Osteocyte (in vitro differentiated cells): ENCODE measurements at places on chromosomes 7 and 10. TPM values are rescaled to one million over a fixed set of nuclear protein-coding genes. Genes with fewer than 3 reads are reported as not detected.

- peaks cover 5% of the 10 kb centered on the region for H3K4me1 ChIP-seq
- no peaks in the 10 kb centered on the region for H3K27me3 ChIP-seq
- no peaks in the 10 kb centered on the region for H3K36me3 ChIP-seq
- no peak overlapping the region for H3K27ac ChIP-seq
Observed at GRCh38 chr7:115613836-115614235, 416.7 kb downstream of the TFEC start.

- no peak overlapping the region for H3K4me3 ChIP-seq
- peaks cover 2% of the 10 kb centered on the region for H3K36me3 ChIP-seq
- H3K27ac ChIP-seq = no peak overlapping the region
Observed at GRCh38 chr10:3237530-3237929, 64.9 kb upstream of the PITRM1 start.

GRCh38 chr7:127251465-127252376, 1.0 kb downstream of the GRM8 start:
- no peak for DNase-seq
- peak overlapping the region; percentile 84 for H3K4me3 ChIP-seq
- H3K36me3 ChIP-seq = no peaks in the 10 kb centered on the region
- peaks cover 10% of the 10 kb centered on the region for H3K4me1 ChIP-seq
- no peak overlapping the region for H3K27ac ChIP-seq

DNA sequence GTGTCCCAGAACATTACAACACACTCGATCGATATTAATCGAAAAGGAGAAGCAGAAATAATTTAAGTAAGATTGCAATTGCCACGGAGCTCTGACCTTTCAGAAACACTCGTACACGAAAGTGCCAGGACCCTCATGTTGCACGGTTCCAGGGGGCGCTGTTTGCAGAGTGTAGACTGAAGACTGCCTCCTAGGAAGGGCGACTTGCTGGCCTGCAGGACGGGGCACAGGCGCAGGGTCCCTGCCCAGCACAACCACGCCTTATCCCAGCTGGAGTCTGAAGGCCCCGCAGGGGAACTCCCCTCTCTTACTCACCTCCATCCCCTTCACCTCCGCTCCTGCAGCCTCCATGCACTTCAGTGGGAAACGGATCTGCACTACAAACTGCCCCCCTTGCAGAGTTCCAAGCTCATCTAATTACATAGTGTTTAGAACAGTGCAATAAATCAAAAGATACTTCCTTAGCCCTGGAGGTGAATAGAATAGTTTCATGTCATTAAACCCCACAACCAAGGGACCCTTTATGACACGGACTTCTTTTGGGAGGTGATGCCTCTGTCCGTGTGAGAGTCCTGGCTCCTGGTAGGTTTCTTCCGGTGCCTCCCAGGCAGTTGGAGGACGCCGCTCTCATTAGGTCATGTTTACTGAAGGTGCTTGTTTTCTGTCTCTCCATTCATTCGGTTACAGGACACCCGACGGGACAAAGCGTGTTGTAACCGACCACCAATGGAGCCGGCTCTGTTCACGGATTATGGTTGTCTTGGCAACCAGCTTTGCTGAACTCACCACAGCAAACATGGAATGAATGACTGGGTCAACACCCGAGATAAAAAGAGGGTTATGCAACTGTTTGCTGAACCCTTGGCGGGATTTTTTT, 262.2 kb downstream of the BAMBI start:
- H3K4me1 ChIP-seq = peaks cover 9% of the 10 kb centered on the region
- DNase-seq = no peak
- H3K27ac ChIP-seq = no peak overlapping the region
- peaks cover 6% of the 10 kb centered on the region for H3K27me3 ChIP-seq
- H3K36me3 ChIP-seq = peaks cover 3% of the 10 kb centered on the region

DNA sequence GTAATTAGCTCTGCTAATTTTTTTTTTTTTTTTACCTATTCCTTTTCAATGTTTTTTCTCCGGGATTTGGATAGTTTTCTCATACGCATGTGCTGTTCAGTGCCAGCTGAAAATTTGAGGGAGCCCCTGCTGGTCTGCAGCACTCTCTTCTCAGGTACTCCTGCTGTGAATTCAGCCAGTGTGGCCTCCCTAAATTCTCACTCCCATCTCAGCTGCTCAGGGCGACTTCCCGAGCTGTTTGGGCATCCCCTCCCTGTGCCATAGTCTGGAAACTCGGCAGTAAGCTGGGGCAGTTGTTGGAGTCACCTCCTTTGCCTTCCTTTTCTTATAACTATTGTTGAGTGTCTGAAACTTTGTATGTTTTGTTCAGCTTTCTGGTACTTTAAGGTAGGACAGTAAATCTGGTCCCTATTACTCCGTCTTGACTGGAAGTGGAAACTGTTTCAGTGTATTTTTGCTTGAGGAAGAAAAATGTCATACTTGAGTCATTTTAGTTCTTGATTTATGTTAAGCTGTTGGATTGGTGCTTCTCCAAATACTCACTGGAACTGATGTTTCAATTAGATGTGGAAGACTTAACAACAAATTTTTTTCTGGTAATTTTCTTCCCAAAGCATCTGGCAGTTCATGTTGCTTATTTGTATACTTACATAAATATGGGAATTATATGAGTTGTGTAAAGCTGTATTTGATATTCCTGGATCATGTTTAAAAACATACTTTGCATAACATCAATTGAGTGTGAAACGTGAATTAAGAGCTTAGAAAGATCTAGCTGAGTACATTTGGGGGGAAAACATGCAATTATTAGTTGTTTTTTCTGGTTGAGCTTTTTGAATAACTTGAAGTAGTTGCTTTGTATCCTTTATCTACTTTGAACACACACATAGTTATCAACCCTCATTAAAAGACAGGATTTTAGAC, 33.7 kb downstream of the MINPP1 start:
- peaks cover 22% of the 10 kb centered on the region for H3K4me1 ChIP-seq
- H3K36me3 ChIP-seq = peaks cover 38% of the 10 kb centered on the region
- H3K27ac ChIP-seq = no peak overlapping the region
- H3K27me3 ChIP-seq = no peaks in the 10 kb centered on the region
- DNase-seq = no peak

- no peaks in the 10 kb centered on the region for H3K36me3 ChIP-seq
- peaks cover 28% of the 10 kb centered on the region for H3K4me1 ChIP-seq
- no peak for DNase-seq
- no peak overlapping the region for H3K27ac ChIP-seq
- no peaks in the 10 kb centered on the region for H3K27me3 ChIP-seq
Observed at GRCh38 chr7:70321016-70321590, 722.8 kb downstream of the AUTS2 start.

DNA sequence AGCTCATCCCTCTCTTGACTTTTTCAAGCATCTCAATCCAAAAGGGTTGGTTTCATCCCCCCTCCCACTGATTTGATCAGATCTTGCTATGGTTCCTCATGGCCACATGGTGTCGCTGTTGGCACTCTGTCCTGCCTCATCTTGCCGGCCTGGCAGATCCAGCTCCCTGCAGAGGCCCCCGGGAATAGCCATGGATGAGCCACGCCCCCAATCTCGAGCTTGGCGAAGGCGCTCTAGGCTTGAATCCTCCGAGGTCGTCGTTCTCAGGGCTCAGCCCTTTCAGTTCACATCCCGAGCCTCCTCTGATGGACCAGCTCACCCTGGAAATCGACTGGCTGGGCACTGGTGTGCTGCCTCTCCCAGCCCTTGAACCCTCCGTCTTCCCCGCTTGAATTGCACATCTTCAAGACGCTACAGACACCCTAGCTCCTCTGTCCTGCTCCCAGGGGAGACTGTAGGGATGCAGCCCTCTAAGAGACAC, 628.7 kb downstream of the TYW1 start:
- peak; percentile 88 for DNase-seq
- H3K4me1 ChIP-seq = peaks cover 6% of the 10 kb centered on the region
- no peak overlapping the region for H3K27ac ChIP-seq
- peak overlapping the region; percentile 45 for H3K4me3 ChIP-seq
- H3K27me3 ChIP-seq = peaks cover 14% of the 10 kb centered on the region

GRCh38 chr10:129415215-129416140, 51.6 kb upstream of the MGMT start:
- H3K27ac ChIP-seq = no peak overlapping the region
- peak; percentile 46 for DNase-seq
- H3K36me3 ChIP-seq = no peaks in the 10 kb centered on the region
- H3K4me3 ChIP-seq = no peak overlapping the region
- no peaks in the 10 kb centered on the region for H3K27me3 ChIP-seq
- no peaks in the 10 kb centered on the region for H3K4me1 ChIP-seq

DNA sequence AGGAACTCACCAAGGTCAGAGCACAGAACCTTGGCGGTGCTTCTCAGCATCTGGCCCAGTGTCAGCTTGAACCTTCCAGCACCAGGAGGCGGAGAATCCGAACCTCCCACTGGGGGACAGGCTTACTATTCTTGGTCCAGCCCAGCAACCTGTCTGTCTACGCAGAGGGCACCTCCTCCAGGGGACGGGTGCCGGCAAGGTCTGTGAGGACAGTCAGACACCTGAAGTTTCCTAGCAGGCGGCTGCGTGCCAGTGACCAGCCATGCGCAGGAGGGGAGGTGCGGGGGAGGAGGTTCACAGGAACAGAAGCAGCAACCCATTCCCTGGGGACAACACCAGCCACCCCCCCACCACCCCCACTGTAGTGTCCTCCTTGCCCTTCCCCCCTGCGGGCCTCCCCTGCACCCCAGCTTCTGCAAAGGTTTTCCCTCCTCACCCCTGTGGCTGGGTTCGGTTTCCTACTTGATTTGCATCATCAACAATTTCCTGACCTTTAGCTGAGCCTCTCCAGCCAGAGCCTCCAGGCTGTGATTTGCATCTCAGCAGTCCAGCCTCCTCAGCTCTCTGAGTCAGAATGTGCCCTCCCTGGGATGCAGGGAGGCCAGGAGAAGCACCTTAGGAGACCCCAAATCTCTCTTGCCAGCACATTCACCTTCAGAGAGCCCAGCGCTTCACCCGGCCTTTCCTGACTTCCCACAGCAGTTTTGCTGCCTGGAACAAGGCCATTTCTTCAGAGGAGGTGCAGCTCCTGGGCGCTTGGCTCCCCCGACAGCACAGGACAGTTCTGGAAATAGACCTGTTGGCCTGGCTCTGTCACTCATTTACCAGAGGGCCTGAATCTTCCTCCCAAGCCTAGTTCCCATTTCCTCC, 107.5 kb upstream of the NPS start:
- DNase-seq = no peak
- H3K27me3 ChIP-seq = no peaks in the 10 kb centered on the region
- H3K4me1 ChIP-seq = peaks cover 5% of the 10 kb centered on the region
- H3K36me3 ChIP-seq = peaks cover 43% of the 10 kb centered on the region
- no peak overlapping the region for H3K27ac ChIP-seq

- peaks cover 25% of the 10 kb centered on the region for H3K4me1 ChIP-seq
- H3K27ac ChIP-seq = peak within 1 kb of the TSS; percentile 91
- H3K4me3 ChIP-seq = peak within 1 kb of the TSS; percentile 92
- no peaks in the 10 kb centered on the region for H3K27me3 ChIP-seq
- H3K36me3 ChIP-seq = peaks cover 23% of the 10 kb centered on the region
- DNase-seq = peak; percentile 93
Observed at GRCh38 chr7:99616359-99617191, at the start of gene ZSCAN25. Gene ZSCAN25, plus strand, starts transcription at chr7:99616946. Its CDS starts 2,661 bp downstream, at chr7:99619607.

DNA sequence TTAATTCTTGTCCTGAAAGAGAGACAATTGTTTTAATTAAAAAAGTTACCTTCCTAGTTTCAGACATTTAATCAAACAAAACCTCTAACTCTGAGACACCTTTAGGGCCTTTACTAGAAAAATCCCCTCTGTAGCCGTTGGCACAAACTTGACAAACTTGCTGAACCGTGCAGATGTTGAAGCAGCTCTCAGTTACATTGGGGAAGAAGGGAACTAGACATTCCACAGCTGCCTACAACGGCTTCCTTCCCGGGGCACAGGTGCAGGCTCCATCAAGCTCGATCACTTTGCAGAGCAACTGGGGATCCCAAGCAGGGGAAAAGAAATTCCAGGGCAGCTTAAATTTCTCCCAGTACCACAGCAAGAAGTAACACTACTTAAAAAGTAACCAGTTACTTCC, 141.3 kb downstream of the SKAP2 start:
- no peak for DNase-seq
- no peak overlapping the region for H3K27ac ChIP-seq
- peaks cover 10% of the 10 kb centered on the region for H3K27me3 ChIP-seq
- no peaks in the 10 kb centered on the region for H3K36me3 ChIP-seq

GRCh38 chr7:108659261-108659660, 89.6 kb downstream of the DNAJB9 start:
- no peak overlapping the region for H3K27ac ChIP-seq
- H3K4me1 ChIP-seq = no peaks in the 10 kb centered on the region
- peaks cover 14% of the 10 kb centered on the region for H3K27me3 ChIP-seq
- H3K4me3 ChIP-seq = no peak overlapping the region
- no peak for DNase-seq
- H3K36me3 ChIP-seq = no peaks in the 10 kb centered on the region

DNA sequence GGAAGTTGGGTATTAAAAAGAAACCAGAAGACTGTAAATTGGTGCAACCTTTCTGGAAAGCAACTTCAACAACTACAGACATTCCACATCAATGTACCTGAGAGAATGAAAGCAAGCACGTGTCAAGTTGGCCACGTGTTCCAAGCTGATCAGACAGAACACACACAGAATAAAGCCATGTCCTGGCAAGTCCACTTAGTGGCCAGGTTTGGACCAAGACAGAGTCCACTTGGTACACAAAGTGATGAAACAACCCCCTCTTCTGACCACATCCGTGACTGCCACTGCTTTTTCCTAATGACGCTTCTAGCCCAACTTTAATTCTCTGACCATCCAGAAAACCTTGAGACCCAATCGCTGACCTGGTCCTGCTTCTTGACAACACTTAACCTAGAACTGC, 109.4 kb downstream of the ABLIM1 start:
- H3K27ac ChIP-seq = no peak overlapping the region
- peaks cover 2% of the 10 kb centered on the region for H3K4me1 ChIP-seq
- no peak overlapping the region for H3K4me3 ChIP-seq
- DNase-seq = no peak
- no peaks in the 10 kb centered on the region for H3K27me3 ChIP-seq

- no peaks in the 10 kb centered on the region for H3K27me3 ChIP-seq
- no peak overlapping the region for H3K4me3 ChIP-seq
Observed at GRCh38 chr7:94149789-94150545, 145.8 kb upstream of the BET1 start.

The HKDC1 gene
- total RNA-seq = 0.19 TPM in 1 of 2 replicates, not detected in the other

The NPSR1 gene
- not detected in 2 replicates for total RNA-seq

The FAM237B gene
- not detected in 2 replicates for total RNA-seq

The SVIL gene
- total RNA-seq = 257 and 258 TPM in 2 replicates

The EIF5AL1 gene
- 0.10 TPM in 1 of 2 replicates, not detected in the other for total RNA-seq

The MMRN2 gene
- 0.57 TPM in 1 of 2 replicates, not detected in the other for total RNA-seq

The COL13A1 gene
- 29.2 and 29.9 TPM in 2 replicates for total RNA-seq

The AKR1C2 gene
- total RNA-seq = not detected in 2 replicates

The RBAK gene
- total RNA-seq = 13.0 and 13.6 TPM in 2 replicates

The CYP3A7 gene
- not detected in 2 replicates for total RNA-seq

The SFTPA1 gene
- total RNA-seq = not detected in 2 replicates

The VAX1 gene
- 3.2 and 4.0 TPM in 2 replicates for total RNA-seq

The PAPOLB gene
- 0.10 and 0.13 TPM in 2 replicates for total RNA-seq
